ENCODE measurements at places on chromosomes 16 and 17. TPM values are rescaled to one million over a fixed set of nuclear protein-coding genes. Genes with fewer than 3 reads are reported as not detected.
A peak's percentile ranks its signal among the peaks of the same experiment; 100 is the strongest.

The CHST5 gene
- not detected for total RNA-seq

The CHMP6 gene
- total RNA-seq, result 27.8 TPM

- H3K4me3 ChIP-seq, result no peak overlapping the region
- DNase-seq, result no peak
- no peak overlapping the region for H3K27ac ChIP-seq
- no peaks in the 10 kb centered on the region for H3K27me3 ChIP-seq
- H3K4me1 ChIP-seq, result no peaks in the 10 kb centered on the region
- H3K36me3 ChIP-seq, result no peaks in the 10 kb centered on the region
Measured at GRCh38 chr16:88357317-88358022, 25.3 kb upstream of the ZNF469 start.

DNA sequence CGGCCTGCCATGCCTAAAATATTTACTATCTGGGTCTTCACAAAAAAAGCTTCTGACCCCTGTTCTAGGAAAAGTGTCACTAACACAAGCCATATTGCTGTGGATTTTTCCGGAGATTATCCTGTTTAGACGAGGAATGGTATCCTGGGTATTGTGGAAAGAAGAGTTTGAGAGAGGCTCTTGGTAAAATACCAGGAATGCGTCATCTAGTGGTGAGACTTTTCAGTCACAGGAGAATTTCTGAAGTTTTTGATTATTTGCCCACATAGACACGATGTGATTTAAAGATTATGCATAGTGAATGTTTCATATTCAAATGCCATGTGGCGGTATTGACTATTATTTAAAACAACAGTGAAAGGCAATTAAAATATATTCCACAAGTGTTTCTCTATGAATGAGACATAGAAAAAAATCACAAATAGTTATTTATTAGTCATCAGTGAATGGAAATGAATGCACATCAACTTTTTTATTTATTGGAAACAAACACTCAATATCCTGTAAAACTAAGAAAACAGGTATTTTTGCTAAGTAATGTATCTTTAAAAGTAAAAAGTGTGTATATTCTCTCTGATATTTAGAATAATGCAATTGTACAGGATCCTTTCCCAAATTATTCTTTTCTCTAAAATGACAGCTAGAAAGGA is 7.8 kb downstream of the KRT28 start:
- H3K4me1 ChIP-seq, result no peaks in the 10 kb centered on the region
- peak; percentile 63 for DNase-seq
- no peak overlapping the region for H3K27ac ChIP-seq
- no peak overlapping the region for H3K4me3 ChIP-seq
- H3K27me3 ChIP-seq, result peaks cover 6% of the 10 kb centered on the region

- H3K27ac ChIP-seq, result no peak overlapping the region
- DNase-seq, result no peak
- H3K27me3 ChIP-seq, result no peaks in the 10 kb centered on the region
- H3K4me1 ChIP-seq, result no peaks in the 10 kb centered on the region
Measured at GRCh38 chr16:79534143-79534542, 66.4 kb downstream of the MAF start.

DNA sequence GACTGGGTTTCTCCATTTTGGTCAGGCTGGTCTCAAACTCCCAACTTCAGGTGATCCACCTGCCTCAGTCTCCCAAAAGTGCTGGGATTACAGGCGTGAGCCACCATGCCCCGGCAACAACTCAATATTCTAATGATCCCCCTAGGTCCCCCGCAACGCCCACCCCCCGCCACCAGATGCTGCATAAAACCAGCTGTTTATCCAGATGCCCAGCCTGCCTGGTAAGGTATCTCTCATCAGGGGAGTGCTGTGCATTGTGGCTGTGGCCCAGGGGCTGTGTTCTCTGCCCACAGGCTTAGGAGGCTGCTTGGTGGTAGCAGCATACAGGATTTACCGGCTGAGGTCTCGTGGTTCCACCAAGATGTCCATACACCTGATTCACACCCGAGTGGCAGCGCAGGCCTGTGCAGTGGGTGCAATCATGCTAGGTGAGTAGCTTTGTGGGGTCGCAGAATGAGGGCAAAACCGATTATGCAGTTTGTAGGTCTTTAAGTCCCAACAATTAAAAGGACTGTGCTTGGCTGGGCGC is 1.3 kb downstream of the HIGD1B start:
- H3K27ac ChIP-seq, result no peak overlapping the region
- H3K4me3 ChIP-seq, result no peak overlapping the region
- no peaks in the 10 kb centered on the region for H3K4me1 ChIP-seq
- no peaks in the 10 kb centered on the region for H3K36me3 ChIP-seq
- no peak for DNase-seq

DNA sequence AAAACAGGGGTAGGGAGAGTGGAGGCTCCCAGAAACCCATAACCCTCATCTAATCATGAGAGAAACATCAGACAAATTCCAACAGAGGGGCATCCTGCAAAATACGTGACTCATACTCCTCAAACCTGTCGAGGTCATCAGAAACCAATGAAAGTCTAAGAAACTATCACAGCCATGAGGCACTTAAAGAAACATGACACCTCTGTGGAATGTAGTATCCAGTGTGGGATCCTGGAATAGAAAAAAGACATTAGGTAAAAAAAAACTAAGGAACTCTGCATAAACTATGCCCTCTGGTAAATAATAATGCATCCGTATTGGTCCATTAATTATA is 16.4 kb downstream of the CDH5 start:
- H3K4me3 ChIP-seq, result no peak overlapping the region
- DNase-seq, result peak; percentile 52
- peak overlapping the region; percentile 58 for H3K27ac ChIP-seq
- H3K36me3 ChIP-seq, result no peaks in the 10 kb centered on the region

GRCh38 chr17:19958023-19958422 is 19.6 kb downstream of the AKAP10 start:
- peak; percentile 48 for DNase-seq
- no peaks in the 10 kb centered on the region for H3K27me3 ChIP-seq
- no peaks in the 10 kb centered on the region for H3K36me3 ChIP-seq
- peak overlapping the region; percentile 56 for H3K27ac ChIP-seq
- no peaks in the 10 kb centered on the region for H3K4me1 ChIP-seq

DNA sequence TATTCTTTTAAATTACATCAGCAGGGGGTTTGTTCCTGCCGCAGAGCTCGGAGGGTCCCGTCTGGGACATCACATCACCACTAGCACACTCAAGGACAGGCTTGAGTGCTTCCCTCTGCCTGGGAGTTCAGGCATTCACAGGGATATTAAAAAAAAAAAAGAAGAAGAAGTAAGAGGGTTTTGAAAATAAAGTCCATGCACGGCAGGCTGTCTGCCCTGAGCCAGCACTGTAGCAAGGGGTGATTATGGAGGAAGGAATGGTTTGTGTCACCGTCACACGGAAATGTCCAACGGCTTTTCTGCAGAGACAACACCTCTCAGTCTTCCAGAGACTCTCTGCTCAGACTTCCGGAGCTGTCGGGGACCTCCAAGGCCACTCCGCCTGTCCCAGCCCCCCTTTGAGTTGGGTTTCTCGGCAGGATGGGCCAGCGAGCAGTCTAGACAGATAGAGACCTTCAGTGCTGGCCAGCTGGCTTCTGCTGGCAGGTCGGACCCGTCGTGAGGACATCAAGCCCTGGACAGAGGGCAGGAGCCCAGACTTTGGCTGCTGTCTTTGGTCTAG is 33.6 kb downstream of the MEOX1 start:
- H3K27ac ChIP-seq, result peak overlapping the region; percentile 15
- no peak overlapping the region for H3K4me3 ChIP-seq

All from hepatocyte (in vitro differentiated cells).